Stimulated activated CD4-positive, alpha-beta T cell treated with anti-CD3 and anti-CD28 coated beads, TNF-alpha, amount 100 ng/mL, for 24 hours (primary cell): ENCODE measurements at places on chromosomes 12 and 14.

- DNase-seq = peak; percentile 12
These were observed 991 bp upstream of the RCOR1 start for GRCh38 chr14:102591372-102591943.

DNA sequence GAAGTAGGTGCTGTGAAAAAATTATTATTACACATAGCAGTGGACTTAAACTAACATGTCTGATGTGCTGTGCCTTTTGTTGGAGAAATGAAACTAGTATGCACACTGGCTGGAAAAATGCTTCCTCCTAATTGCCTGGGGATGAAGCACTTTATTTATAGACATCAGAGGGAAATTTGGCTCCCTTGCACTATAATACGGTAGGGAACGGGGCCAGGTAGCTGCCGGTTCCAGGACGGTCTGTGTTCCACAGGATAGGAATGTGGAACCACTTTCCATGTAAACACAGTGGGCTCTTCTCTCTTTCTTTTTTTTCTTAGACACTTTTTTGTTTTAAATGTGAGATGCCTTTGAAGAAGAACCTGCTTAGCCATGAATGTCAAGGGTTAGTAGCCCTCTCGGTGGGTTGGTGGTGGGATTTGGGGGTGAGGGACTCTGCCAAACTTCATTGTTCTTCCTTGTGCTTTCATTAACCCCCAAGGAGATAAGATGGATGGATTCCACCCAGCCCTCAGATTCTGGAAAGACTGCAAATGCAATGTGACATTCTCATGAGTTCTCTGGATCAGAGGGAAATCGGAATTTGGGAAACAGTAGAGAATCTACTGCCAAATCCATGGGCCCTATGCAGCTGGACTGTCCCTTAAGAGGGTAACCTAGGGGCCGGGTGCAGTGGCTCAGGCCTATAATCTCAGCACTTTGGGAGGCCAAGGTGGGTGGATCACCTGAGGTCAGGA lies 58.0 kb upstream of the GSC start:
- no peak for DNase-seq

DNA sequence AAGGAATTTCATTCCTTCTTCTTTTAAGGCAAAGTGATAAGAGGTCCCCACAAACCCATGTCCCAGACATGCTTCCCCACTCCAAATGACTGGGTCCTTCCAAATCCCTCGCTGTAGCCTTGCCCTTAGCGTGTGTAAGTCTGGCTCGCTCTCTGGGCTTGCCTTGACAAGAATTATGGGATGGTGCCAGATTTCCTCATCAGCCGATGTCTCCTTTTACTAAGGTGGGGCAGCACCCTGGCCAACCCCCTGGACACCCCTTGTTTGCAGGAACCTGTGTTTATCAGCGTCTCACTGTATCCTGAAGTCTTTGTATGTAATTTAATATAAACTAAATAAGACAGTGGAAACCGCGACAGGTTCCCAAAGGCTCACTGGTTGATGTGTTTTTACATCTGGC lies 493.3 kb downstream of the EGLN3 start:
- DNase-seq = no peak

DNA sequence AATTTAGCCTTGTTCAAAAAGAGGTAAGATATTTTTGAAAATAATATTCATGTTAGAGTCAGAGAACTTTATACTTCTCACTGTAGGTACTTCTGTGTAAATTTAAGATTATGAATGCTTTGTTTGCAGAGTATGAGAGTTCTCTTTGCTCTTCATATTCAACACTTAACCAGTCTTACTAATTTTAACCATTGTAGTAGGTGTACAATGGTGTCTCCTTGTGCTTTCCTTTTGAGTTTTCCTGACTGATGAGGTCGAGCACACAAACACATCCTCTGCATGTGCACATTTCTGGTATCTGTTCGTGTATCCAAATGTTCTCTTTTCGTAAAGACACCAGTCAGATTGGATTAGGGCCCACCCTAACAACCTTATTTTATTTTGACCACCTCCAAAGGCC lies 45.8 kb downstream of the MIA2 start:
- DNase-seq = no peak

- no peak for DNase-seq
These were observed 9.7 kb upstream of the ANKLE2 start for GRCh38 chr12:132771126-132771838.

DNA sequence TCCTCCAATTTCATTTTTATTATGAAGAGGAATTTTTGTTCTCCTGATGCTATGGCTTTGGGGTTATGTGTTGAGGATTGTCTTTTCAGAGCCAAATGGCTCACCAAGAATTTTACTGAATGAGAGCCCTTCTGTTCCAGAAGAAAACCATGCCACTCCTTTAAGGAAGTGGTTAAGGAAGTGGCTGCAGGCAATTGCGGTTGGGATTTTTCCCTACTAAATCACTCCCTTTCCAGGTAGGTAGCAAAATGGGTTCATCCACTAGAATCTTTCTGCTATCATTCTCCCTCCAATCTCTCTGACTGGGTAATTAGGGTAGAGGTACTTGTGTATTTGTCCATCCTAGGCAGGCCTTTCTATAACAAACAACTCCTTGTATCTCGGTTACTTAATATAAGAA lies 163.1 kb downstream of the TTC8 start:
- no peak for DNase-seq

DNA sequence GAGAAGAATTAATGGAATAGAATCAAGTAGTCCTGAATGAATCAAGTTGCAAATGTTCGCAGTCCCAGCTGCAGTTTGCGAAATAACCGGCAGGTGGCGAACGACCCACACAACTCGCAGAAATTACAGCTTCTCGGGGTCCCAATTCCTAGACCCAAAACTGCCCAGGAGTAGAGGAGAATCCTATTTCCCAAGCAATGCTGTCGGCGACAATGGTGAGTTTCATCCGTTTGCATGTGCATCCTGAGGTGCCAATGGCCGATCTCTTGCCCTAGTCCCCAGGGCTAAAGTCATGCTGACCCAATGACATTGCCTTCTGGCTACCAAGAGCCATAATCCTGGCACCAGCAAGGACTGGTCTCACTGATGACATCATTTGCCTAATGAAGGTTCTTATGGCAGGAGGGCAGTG lies 8.5 kb upstream of the ASCL1 start:
- no peak for DNase-seq

DNA sequence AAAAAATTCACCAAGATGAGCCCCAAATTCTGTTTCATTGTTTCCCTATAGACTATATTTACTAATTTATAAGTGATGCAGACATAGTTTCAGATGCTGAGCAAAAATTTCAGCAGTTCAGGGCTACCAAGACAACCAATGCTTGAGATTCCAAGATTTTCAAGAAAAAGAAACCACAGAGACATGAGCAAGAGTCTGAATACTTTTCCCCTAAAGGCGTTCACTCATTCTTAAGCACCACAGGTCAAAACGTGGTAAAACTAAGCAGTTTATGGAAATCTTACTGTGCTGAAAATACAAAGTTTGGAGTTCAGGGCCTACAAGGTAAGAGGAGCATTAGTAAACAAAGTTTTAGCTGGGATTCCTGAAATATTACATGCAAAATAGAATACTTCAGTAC lies 221.2 kb downstream of the KCNH5 start:
- no peak for DNase-seq

- DNase-seq = no peak
These were observed 90.4 kb upstream of the TMCC3 start for GRCh38 chr12:94740601-94741362.

GRCh38 chr12:123038966-123039365 lies 58.5 kb downstream of the ARL6IP4 start:
- no peak for DNase-seq

DNA sequence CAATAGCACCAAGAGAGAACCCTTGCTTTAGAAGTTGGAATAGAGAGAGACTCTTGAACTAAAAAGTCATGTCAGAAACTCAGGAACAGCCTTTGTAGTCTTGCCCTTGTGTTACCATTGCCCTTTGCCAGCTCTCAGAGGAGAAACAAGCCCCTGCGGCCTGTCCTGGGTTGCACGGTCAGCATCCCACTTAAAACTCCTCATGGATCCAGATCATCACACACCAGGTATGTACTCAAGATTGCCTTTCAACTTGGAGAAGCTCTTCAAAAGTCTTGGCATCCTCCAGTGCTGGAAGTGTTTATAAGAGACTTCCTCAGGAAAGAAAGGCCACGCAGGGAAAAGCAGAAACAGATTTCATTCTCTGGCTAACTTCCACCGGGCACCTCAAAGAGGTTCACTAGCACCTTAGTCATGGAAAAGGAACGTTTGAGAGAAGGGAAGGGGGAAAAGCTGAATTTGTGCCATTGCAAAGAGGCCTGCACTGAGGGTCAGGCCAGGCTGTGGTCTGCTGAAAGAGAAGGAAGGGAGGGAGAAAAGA lies 594.2 kb downstream of the MED13L start:
- DNase-seq = no peak

DNA sequence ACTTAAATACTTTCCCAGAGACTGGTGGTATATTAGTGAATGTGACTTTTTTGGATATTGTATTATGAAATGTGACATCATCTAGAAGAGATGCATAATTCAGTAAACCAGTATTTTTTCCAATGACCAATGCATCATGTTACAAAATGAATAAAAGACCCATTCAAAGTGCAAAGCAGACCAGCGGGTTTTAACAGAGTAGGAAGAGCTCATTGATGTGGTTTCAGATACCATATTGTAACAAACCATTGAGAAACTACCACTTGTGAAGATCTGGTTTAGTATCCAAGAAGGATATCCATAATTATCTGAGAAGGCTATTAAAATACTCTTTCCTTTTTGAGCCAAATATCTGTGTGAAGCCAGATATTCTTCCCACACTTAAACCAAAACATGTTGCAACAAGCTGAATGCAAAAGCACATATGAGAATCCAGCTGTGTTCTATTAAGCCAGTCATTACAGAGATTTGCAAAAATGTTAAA lies 47.7 kb downstream of the MVK start:
- DNase-seq = no peak

- DNase-seq = no peak
These were observed 78.9 kb upstream of the CISTR start for GRCh38 chr12:53830631-53831030.

- DNase-seq = no peak
These were observed 122.5 kb upstream of the KRAS start for GRCh38 chr12:25372969-25373817.

DNA sequence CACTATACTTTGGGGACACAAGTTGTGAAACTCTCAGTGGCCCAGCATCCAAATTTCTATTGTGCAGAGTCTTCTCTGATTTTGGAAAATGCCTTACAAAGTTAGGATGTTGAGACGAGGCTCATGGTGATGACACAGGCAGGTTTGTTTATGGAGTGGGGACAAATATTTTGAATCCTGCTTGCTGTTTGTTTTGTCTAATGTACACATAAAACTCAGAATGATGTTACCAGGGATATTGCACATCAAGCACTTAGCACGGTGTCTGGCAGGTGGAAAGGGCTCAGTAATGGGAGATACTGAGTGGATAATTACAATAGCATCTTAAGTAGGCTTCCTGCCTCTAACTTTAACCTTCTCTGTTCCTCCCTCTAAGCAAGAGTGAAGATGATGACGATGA lies 628.9 kb upstream of the TBX3 start:
- no peak for DNase-seq

GRCh38 chr12:124422570-124423523 lies 128.0 kb downstream of the RFLNA start:
- DNase-seq = no peak

DNA sequence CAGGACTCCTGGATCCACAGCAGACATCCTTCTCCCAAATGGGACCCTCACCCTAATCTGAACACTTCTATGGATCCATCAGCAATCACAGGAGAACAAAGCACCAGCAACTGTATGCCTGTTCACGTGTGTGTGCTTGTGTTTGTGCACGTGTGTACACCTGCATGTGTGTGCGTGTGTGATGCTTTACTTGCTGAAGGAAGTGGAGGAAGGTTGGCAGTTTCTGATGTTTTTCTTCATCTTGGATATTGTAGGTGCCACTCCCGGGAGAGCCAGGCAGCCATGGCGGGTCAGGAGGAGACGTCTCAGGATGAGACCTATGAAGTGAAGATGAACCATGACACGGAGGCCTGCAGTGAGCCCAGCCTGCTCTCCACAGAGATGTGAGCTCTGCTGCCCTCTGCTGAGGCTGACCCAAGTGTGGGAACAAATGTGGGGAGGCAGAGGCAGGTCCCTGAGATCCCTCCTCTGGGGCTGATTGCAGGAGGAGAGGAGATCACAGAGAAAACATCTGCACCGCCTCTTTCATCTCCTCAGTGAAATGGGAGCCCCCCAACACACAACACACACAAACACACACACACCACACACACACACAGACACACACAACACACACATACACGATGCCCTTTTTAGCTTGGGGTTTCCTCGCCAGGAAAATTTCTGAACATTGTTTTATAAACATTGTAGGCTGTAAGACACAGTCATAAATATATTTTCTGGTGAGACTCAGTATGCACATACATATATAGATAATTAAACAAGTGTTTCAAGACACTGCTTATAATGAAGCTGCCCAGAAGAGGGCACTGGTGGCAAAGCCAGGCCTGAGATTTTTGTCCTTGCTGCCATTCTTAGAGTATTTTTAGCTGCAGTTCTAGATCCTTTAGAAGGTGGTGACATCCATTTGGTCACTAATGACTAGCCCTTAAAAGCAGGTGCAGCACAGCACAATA lies 112.2 kb upstream of the FKBP4 start:
- DNase-seq = no peak

GRCh38 chr12:122951979-122952892 lies 14.0 kb downstream of the ABCB9 start:
- peak; percentile 68 for DNase-seq

GRCh38 chr14:26289891-26290486 lies 307.8 kb downstream of the NOVA1 start:
- DNase-seq = no peak

DNA sequence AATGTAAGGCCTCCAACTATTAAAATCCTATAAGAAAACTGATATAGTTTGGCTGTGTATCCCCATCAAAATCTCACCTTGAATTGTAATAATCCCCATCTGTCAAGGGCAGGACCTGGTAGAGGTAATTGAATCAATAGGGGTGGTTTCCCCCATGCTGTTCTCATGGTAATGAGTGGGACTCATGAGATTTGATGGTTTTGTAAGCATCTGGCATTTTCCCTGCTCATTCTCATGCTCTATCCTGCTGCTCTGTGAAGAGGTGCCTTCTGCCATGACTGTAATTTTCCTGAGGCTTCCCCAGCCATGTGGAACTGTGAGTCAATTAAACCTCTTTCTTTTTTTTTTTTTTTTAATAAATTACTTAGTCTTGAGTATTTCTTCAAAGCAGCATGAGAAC lies 31.9 kb downstream of the TSPAN19 start:
- no peak for DNase-seq

DNA sequence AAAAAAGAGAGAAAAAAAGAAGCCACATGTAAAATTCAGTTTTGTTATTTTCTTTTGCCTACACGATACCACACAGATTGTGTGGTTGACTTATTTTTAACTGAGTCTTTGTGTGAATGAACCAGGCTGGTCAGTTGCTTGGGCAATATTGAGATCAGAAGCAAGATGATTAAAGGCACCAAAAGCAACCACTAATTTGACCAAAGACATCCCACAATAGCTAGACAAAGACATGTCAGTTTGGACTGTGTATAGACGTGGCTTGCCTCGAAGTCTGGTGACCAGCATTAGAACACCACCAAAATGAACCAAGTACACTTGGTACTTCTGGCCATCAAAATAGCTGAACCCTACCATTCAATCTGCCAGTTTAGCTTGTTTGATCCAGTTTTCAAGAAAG lies 340.6 kb upstream of the TBX3 start:
- no peak for DNase-seq
